GM23248 (cell line): ENCODE measurements at places on chromosomes 4 and X.

DNA sequence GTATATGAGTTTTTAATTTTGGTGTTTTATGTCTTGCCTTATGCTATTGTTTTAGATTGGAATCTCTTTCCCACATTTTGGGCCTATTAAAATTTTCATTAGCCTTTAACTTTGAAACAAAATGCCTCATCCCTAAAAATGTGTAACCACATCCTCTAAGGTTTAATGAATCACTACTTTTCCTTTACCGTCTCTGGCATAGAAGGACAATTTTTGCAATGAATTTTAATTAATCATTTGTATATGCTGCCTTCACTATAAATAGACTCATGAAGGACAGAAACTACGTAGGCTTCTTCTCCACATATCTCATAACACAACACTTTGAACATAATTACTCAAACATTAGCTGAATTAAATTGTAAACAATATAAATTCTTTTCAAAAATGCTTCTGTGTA is 421.5 kb downstream of the NLGN4X start:
- no peak for DNase-seq

DNA sequence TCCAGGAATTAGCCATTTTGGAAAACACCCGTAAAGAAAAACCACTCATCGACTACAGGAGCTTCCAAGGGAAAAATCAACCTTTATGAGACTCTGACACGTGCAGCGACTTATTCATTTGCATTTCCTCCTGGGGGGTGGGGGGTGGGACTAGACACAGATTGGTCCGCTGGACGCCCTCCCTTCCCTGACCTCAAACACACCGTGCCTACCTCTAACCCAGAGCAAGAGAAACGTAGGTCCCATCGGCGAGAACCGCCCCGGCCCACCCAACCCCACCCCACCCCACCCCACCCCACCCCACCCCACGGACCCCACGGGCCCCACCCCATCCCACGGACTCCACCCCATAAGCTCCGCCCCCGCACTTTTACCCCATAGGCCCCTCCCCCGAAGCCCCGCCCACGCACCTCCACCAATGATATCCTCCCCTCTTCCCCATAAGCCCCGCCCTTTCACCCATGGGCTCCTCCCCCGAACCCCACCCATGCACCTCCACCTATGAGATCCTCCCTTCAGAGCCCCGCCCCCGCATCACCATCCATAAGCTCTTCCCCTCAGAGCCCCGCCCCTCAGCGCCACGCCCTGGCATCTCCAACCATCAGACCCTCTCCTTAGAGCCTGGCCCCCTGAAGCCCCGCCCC is 1.1 kb downstream of the GTPBP6 start:
- peak; percentile 90 for DNase-seq

GRCh38 chrX:54085666-54086065 is 41.4 kb upstream of the PHF8 start:
- DNase-seq, result no peak

DNA sequence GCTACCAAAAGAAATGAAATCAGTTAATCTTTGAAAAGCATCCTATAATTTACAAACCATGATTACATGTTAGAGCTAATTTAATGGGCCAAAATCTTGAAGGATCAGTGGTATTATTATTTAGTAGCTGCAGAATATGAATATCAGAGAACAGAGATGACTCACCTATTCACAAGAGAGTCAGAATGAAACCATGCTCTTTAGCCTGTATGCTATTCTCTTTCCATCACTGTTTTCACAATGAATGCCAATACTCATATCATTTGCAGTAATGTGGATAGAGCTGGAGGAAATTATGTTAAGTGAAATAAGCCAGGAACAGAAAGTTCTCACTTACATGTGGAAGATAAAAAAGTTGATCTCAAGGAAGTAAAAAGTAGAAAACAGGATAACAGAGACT is 414.1 kb downstream of the CENPC start:
- no peak for DNase-seq

DNA sequence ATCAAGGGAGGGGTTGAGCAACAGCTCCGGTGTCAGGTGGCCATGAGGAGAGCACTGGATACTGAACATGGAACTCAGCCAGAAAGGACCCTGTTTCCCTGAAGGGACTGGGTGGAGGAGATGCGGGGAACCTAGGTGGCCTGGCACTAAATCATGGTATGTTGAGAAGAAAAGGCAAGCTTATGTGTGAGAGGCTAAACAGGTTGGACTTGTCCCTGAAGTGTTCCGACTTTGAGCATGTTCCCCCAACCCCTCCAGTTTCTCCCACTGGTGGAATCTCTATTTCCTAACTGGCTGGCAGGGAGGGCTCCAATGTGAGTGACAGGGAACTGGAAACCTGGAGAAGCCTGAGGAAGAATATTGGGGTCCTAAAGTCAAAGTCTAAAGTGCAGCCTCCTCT is 69.5 kb downstream of the PLAC1 start:
- DNase-seq, result no peak

- DNase-seq, result peak; percentile 29
Measured at GRCh38 chr4:22897520-22898108, 204.9 kb downstream of the GBA3 start.

DNA sequence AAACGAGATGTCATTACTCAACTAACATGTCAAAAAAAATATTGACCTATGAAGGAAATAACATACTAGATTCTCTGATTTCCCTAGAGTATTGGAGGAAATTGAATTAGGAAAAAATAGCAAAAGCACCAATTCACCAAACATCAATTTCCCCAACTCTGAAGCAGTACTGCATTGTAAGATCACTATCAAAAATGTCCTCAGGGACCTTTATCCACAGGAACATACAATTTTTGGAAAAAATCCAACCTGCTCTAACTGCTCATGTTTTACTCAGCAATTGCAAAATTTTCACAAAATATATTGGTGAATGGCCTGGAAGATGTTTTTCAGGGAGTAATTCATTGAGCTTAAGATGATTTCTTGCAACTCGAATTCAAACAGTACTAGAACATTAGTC is 239.0 kb upstream of the GIMD1 start:
- DNase-seq, result peak; percentile 9

GRCh38 chrX:46330981-46331380 is 214.2 kb downstream of the ZNF674 start:
- no peak for DNase-seq

DNA sequence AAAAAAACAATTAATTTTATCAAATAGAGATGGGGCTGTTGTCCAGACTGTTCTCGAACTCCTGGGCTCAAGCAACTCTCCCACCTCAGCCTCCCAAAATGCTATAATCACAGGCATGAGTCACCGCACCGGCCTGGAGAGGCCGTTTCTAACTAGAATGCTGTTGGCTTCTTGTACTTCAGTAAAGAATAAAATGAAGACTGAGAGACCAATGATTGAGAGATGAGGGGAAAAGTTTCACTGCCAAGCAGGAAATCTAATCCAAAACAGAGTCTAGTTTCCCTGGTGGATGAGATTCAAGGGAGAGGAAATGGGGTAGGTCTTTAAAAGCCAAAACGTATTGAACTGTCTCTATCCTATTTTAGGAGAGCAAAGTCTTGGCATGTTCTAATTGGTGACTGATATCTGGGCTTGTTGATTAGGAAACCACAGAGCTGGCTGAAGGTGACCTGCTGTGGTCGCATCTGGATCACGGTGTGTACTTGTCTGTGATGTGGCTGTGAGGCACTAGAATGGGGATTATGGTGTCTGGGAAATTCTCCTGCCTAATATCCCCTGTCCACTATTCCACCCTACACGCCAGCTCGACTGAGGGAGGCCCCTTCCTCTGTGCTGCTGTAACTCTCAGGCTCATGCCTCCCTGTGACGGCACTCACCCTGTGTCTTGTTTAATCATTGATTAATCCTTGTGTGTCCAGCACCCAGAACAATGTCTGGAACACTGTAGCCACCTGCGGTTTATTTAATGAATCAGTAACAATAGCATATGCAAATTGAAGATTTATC is 15.0 kb upstream of the TRIM2 start:
- DNase-seq, result peak; percentile 59

DNA sequence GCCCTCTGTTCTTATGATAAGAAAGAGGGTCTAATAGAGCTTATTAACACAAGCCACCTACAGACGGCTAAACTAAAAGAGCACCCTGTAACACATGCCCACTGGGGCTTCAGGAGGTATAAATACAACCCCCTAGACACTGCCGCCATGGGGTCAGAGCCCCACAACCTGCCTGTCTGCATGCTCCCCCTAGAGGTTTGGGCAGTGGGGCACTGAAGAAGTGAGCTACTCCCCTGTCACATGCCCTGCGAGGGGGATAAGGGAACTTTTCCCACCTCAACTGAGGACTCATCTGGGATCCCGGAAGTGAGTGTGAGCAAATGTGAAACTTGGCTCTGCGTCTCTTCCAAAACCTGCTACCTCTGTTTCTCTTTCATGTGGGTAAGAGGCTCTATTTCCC is 334.5 kb downstream of the ADAM29 start:
- no peak for DNase-seq

DNA sequence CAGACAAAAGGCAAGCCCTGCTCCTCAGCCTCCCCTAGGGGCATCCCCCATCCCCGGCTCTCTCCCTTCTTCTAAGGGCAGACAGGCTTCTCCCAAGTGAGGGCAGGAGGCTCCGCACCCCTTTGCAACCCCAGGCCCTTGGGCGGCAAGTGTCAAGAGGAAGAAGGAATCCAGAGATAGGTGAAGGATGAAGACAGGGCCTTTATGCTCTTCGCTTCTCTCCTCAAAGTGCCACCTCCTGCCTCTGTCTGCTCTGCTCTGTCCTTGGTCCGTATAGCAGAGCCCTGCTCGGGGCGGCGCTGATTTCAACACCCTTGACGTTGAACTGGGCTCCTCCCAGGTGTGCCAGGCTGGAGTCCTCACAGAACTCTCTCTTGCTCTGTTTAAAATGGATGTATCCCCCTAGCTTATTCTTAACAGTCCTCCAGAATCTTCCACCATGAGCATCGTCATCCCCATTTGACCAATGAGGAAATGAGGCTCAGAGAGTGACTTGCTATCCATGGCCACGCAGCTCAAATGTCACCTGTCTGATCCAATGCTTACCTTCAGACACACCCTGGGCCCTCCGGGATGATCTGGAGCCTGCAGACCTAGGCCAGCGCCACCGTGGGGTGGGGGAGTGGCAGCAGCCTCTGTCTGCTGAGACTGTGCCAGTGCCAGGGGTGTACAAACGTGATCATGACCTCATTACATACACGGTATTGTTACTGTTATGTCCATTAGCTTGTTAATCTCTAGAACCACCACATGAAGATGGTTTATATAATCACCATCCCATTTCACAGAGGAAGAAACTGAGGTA is 99.8 kb downstream of the PHKA2 start:
- no peak for DNase-seq

GRCh38 chrX:13570261-13570605 is 832 bp downstream of the EGFL6 start:
- DNase-seq, result no peak

DNA sequence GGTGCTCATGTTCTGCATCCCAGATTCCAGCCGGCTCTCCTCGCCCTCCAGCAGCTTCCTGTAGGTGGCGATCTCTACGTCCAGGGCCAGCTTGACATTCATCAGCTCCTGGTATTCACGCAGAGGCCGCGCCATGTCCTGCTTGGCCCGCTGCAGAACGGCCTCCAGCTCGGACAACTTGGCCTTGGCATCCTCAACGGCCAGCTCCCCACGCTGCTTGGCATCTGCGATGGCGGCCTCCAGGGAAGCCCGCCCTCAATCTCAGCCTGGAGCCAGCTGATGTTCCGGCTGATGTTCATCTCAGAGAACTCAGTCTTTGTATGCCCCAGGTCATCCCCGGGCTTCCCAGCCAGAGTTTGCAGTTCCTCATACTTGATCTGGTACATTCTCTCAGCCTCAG is 431.8 kb upstream of the DIPK2B start:
- no peak for DNase-seq

- no peak for DNase-seq
Measured at GRCh38 chrX:37714479-37714878, 28.9 kb downstream of the XK start.

DNA sequence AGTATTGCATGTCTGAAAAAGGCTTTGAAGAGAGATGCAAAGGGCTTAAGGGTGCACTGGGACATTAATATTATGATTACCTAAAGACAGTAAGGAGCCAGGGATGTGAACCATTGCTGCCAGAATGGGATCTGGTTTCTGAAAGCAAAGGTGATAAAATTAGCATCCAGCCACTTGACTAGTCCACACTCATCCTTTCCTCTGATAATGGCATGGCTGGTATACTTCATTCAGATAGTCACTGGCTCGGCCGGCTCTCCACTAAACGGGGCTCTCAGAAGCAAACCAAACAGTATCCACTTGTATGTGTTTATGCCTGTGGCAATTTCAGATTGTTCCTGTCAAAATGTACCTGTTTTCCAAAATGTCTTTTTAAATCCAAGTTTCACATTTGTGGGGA is 46.4 kb downstream of the MAMLD1 start:
- DNase-seq, result no peak

- DNase-seq, result no peak
Measured at GRCh38 chr4:65437102-65437501, 233.2 kb downstream of the EPHA5 start.

DNA sequence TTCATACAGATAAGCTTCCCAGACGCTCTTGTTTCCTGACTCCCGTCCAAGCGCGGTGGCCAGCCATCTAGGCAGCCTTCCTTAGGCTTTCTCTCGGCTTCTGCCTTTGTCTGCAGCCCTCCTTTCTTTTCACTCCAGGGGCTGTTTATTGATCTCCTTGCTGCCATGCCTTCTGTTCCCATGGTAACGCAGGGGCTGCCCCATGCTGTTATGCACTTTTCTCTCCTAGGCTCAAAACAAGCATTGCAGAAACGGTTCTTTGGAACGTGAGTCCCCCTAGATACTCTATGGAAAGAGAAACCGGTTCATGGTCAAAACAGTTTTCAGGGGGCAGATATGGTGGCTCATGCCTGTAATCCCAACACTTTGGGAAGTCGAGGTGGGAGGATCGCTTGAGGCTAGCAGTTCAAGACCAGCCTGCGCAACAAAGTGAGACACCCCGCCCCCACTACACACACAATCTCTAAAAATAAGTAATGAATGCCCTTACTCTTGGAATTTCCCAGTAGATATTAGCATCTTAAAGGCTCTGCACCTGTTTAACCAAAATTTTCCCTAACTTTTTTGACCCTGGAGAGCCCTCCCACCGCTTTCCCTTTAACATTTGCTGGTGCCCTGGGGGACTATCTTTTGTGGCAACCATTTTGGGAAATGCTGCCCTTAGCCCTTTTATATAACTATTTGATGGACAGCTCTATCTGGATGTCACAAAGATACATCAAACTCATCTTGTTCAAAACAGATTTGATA is 53.9 kb upstream of the ZNF157 start:
- DNase-seq, result peak; percentile 10

DNA sequence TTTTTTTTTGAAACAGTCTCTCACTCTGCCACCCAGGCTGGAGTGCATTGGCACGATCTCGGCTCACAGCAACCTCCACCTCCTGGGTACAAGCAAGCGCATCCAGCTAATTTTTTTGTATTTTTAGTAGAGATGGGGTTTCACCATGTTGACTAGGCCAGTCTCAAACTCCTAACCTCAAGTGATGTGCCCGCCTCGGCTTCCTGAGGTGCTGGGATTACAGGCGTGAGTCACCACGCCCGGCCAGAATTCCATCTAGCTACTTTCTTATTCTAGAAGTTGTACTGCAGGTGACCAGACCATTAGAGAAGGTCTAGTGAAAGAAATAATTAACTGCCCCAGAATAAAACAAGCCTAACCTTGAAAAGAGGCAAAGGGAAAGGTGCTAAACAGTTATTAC is 2.3 kb downstream of the LRBA start:
- no peak for DNase-seq

- DNase-seq, result no peak
Measured at GRCh38 chr4:142493255-142494110, 352.6 kb downstream of the INPP4B start.
